ENCODE measurements at places on chromosomes 11 and 22.
A peak's percentile ranks its signal among the peaks of the same experiment; 100 is the strongest.

GRCh38 chr11:122157653-122158161, 41.7 kb upstream of the BLID start:
- DNase-seq: no peak

GRCh38 chr11:71554996-71555395, 6.8 kb downstream of the KRTAP5-9 start:
- DNase-seq: no peak

DNA sequence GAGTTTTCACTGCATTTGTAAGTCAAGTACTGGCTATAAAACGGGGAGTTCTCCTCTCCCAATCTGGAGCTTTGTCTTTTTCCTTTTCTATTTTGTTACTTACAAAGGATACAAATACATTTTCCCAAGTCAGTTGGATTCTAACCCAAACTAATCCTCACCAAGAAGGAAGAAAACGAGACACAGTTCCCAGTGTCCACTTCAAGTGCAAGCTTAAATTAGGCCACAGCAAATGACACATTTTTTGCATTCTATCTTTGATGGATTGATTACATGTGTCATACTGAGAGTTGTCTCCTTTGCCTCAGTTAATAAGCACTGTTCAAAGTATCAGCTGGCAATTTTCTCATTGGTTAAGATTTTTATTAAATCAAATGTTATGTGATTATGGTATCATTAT, 296.7 kb upstream of the ANO5 start:
- DNase-seq: no peak

GRCh38 chr11:61828379-61828628, 204 bp downstream of the FADS2 start:
- no peak for DNase-seq

DNA sequence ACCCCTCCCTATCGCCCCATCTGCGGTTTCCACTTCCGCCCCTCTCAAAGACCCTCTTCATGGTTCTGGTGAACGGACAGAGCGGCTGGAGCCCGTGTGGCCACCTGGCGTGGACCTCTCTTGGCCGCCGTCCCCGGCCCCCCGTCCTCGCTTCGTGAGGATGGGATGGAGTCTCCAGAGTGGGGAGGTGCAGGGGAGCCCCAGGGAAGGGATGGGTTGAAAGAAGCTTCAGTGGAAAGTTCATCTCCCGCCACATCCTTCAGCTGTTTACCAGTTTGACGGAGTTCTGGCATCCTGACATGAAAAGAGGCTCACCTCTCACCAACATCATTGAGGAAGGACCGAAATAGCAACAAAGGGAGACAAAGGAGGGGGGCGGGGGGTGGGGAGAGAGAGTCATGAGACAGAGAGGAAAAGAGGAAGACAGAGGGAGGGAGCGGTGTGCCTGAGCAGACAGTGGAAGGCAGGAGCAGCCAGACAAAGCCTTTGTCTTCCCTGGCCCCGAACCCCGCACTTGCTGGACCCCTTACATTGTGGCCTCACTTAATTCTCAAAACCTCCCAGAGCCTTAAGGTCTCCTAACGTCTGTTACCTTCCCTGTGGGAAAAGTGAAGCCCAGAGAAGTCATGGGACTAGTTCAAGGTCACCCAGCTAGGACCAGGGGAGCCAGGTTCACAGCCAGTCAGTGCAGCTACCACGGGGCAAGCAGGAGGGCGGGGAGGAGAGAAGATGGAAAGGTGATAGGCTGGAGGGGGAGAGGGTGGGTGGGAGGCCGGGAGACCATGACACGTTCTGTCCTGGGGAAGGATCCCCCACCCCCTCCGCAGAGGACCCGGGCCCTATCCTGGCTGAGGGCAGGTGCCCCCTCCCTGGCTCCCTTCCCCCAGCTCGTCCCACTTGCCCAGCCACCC, 54.9 kb downstream of the CD6 start:
- DNase-seq: no peak

DNA sequence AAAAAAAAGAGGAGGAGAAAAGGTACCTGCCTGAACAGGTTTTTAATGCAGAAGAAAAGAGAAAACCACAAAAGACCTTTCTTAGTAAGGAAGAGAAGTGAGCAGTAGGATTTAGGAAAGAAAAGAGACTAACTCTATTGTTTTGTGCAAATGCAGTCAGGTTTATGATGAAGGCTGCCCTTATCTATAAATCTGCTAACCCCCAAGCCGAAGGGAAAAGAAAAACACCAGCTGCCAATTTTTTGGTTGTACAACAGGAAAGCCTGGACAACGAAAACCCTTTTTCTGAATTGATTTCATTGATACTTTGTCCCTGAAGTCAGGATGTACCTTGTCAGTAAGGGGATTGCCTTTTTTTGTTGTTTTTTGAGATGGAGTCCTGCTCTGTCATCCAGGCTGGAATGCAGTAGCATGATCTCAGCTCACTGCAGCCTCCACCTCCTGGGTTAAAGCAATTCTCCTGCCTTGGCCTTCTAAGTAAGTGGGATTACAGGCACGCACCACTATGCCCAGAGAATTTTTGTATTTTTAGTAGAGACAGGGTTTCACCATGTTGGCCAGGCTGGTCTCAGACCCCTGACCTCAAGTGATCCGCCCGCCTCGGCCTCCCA, 21.2 kb downstream of the POLD4 start:
- DNase-seq: peak; percentile 0

DNA sequence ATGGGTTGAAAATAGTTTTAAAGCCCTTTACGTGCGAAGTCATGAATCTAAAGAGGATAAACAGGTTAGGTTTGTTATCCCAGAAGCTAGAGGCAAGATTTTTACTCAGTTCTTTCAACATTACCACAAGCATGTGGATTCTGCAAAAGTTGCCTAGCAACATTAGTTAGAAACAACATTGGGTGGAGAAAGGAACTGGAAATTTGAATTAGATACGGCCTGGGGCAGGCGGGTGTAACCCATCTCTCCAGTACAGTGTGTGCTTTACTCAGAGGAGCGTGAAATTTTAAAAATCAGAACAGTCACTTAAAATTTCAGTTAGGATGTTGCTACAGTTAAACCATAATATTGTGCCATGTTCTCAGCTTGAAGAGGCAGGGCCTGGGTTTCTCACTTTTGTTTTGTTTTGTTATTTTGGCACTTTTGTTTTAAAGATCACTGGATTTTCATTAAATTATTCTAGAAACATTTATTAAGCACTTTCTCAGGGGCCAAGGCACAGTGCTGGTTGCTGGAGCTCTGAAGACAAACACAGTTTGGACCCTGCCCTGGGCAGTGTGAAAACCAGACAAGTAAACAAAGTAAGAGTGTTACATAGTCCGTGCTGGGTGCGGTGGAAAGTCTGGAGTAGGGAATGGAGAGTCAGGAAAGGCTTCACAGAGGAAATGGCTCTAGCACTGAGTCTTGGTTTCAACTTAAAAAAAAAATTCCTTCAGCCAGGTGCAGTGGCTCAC, 4.4 kb upstream of the WEE1 start:
- DNase-seq: peak; percentile 76

DNA sequence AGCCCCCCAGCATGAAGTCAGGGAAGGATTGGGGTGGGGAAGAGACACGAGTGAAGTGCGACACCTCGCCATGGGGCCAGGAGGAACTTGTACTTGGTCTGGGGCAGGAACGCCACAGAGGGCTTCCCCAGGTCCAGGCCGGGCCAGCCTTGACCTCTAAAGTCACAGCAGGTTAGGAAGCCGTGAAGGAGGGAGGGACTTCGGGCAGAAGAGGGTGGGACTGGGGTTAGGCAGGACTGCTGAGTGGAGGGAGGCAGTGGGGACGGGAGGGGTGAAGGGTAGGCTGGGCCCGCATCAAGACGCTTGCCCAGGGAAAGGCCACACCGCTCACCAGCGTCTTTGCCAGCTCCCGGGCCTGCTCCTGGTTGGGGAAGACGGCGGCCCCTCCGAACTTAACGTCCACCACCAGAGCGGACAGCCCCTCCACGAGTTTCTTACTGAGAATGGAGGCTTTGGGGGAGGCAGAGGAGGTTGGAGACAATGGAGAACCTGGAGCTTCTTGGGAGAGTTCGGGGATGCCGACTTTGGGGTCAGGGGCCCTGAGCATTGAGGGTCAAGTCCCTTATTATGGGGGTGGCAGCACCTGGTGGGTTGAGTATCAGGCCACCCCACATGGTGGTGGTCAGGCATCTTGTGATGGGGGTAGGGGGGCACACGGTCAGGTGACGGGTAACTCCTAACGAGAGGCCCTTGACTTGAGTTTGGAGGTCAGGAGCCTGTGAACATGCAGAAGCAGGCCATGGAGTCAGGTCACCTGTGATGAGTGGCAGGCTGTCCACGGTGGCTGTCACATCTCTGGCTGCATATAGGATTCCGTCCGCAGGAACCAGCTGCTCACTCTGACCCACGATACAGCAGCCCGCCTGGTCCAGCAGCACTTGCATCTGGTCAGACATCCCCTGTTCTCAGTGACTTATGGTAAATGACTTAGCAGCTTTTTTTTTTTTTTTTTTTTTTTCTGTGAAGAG, 1.7 kb upstream of the SCO2 start:
- DNase-seq: no peak
